ENCODE measurements at places on chromosomes 5 and 9. TPM values are rescaled to one million over a fixed set of nuclear protein-coding genes. Genes with fewer than 3 reads are reported as not detected.

Gene F2RL1
- total RNA-seq: 23.6 TPM

Gene SH2D3C
- total RNA-seq: not detected

Gene ECPAS
- total RNA-seq: 57.1 TPM

Gene CCL28
- 0.86 TPM for total RNA-seq

Gene ERMP1
- 24.3 TPM for total RNA-seq

Gene GABRA1
- not detected for total RNA-seq

Gene GRM6
- total RNA-seq: not detected

Gene PTGDS
- total RNA-seq: 16.1 TPM

Gene IL31RA
- 1.1 TPM for total RNA-seq

Gene IFNA21
- not detected for total RNA-seq

Gene GMCL2
- not detected for total RNA-seq

Gene ZNF883
- 3.7 TPM for total RNA-seq

Gene CDC20B
- not detected for total RNA-seq

Gene LCN12
- not detected for total RNA-seq

Gene CDX1
- total RNA-seq: not detected

Gene LRRC19
- total RNA-seq: not detected

Gene ADAMTS16
- total RNA-seq: not detected

Gene PRDM9
- not detected for total RNA-seq

Gene ZFAND5
- 50.7 TPM for total RNA-seq

Gene BTNL3
- not detected for total RNA-seq

Gene TRPM3
- total RNA-seq: 10.6 TPM

Gene GFI1B
- total RNA-seq: not detected

Gene SPATA6L
- not detected for total RNA-seq

Gene SLC1A3
- not detected for total RNA-seq

Gene RLN1
- total RNA-seq: not detected

Gene FAM151B
- 2.9 TPM for total RNA-seq

Gene CD74
- 10.7 TPM for total RNA-seq

Gene CDC37L1
- 19.5 TPM for total RNA-seq

Gene LTC4S
- 0.89 TPM for total RNA-seq
